ENCODE measurements at places on chromosomes 1 and 21.

DNA sequence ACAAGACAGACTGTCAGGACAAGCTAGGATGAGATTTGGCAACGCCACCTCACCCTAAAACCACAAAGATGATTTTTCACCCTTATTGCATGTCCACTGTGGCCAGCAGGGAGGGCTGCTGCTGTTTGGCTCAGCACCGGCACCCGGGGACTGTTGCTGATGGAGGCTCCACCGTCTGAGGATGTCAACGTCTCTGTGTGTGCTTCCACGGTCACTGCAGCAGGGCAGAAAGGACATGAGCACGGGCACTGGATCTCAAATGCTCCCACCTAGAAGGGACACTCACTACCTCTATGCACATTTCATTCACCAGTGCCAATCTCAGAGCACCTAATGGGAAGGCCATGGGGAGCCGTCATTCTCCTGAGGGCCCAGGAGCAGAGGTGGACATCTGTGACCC, 599.6 kb downstream of the PTPRU start:
- DNase-seq = no peak

- no peak for DNase-seq
These were observed 15.5 kb downstream of the DYRK1A start for GRCh38 chr21:37381883-37382585.

GRCh38 chr1:185281245-185281644, 35.8 kb downstream of the IVNS1ABP start:
- no peak for DNase-seq

DNA sequence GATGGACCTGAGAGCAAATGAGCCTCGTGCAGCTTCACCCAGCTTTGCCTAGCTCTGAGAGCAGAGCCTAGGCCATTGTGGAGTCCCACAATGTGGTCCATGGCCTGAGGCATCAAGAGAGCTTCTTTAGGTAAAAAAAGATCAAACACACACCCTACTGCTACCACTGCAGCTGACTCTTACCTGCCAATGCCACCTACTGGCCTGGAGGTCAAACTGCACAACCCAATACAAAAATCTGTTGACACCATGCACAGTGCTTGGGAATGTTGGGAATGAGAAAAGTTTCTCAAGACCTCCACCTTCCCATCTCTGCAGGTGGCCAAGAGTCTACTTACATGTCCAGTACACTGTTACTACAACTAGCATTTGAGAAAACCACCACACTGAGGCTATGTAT, 60.6 kb downstream of the UCHL5 start:
- no peak for DNase-seq

DNA sequence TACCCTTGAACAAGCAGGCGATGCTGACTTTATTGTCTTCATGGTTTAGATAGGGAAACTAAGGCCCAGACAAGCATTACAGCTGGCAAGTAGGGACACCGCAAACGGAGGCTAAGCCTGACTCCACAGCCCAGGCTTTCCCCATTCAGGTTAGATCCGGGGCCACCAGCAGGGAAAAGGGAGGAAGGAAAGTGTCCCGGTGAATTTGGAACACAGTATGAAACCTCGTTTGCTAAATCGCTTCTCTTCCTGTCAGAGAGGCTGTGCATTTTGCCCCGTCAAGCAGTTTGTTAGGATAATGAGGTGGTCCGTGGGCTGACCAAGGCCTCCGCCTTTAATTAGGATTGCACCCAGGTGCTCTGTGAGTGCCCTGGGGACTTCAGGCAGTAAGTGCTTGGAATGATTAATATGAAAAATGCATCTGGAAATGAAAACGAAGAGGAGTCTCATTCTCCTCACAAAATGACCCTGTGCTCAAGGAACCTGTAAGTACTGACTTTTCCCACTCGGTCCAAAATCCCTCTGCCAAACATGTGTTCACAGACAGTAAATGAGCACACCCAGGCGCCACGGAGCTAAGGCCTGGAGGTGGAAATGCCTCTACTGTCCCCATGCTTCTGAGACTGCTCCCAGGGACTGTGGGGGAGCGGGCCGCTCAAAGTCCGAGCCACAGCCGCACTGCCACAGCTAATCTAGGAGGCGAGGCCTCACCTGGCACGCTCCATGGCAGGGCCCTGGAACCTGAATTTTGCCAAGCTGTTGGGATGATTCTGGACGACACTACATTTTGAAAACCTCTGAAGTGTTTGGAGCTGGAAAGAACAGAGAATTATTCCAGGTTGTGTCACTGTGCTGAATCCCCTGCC, 234.1 kb downstream of the SDCCAG8 start:
- DNase-seq = no peak

Data from activated T-cell treated with anti-CD3 and anti-CD28 coated beads for 4 hours (primary cell).